ENCODE measurements at places on chromosomes 1 and 21.
A peak's percentile ranks its signal among the peaks of the same experiment; 100 is the strongest.

DNA sequence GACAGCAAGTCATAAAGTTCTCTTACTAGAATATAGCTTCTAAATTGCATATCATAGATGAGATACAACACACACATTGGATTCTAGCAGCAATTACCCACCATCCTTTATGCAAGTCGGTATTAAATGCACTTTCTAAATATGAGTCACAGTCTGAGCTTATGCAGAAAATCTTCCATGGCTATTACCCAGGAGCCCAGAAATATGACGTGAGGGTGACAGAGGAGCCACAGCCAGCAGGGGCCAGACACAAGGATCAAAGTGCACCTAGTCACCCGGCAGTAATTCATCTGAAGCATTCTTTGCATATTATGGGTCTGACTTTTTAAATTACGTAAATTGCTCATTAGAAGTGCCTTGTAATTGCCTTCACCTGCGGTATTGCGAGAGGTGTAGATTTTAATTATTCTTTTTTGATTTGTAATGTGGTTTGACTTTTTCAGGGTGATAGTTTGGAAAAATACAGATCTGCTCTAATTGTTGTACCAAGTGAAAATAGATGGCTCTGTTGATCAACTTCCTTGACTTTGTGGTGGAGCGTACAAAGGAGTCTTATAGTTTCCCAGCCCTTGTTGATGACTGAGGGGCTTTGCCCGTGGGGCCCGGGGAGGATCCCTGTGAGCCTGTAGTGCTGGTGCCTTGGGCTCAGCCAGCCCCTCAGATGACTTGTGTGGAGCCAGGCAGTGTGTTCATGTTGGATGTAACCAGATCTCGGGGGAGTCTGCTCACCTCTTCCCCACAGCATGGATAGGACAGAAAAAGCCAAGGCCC is 470.0 kb upstream of the VAMP3 start:
- no peak for DNase-seq

- DNase-seq, result no peak
These were observed 226.2 kb downstream of the KIF26B start for GRCh38 chr1:245380790-245381535.

DNA sequence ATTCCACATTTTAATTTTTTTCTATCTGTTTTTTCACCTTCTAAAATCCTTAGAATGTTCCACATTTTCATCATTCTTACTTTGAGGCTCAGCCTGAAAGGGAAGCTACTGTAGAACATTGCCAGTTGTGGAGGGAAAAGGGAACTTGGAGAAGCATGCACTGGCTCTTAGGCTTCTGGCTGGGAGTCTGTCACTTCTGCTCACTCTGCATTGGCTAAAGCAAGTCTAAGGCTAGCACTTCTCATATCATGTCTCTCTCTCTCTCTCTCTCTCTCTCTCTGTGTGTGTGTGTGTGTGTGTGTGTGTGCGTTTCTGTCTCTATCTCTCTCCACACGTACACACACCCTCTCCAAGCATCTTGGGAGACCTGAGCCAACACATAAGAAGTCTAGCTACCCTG is 49.6 kb upstream of the ADAR start:
- DNase-seq, result no peak

DNA sequence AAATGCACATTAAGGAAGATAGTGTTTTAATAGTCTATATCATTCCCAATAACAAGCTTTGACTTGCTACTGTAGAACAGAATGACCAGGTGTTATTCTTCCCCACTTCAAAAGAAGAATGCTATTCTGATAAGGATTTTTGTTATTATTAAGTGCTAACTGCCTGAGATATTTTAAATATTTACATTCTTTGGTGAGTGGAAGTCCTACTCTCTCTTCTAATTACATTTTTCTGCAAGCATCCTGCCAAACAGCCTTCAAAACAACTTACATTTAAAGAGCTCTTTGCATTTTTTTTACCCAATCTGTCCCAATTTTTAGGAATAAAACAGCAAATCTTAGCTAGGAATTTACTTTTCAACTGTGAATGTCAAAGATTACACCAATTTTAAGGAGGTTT is 23.5 kb upstream of the SYDE2 start:
- DNase-seq, result no peak

GRCh38 chr21:35796844-35797243 is 263.5 kb downstream of the SETD4 start:
- no peak for DNase-seq

- no peak for DNase-seq
These were observed 177.0 kb downstream of the TBX15 start for GRCh38 chr1:118811156-118811555.

DNA sequence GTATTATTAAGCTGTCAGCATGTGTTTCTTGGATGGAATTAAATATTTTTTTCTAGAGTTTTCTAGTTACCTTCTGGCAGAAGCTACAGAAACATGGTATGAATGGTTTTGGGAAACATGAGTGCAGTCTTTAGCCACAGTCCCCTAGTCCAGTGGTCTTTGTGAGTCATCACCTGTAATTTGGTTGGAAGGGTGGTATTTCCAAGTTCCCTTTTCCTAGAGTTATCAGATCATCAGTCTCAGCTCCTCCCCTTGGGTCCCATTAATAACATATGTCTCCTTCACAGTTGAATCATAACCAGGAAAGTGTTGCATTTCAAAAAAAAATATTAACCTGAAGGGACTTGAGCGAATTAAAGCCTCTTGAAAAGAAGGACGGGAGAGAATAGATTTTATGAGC is 27.0 kb downstream of the ELAVL4 start:
- no peak for DNase-seq

DNA sequence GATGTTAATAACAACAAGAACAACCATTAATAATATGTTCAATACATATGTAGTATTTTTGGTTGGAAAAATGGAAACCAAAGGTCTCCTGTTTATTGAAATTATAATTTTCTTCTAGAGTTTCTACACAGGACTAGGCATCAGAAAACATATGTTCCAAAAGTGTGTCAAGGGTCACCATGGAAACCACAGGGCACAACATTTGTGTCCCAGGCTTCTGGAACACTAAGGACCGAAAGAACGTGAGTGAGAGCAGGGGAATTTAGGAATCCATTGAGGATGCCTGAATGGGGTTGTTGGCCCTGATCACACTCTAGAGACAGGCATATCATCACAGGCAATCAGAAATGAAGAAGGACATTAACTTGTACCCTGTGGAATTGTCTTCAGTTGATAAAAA is 7.5 kb upstream of the CDC14A start:
- no peak for DNase-seq

DNA sequence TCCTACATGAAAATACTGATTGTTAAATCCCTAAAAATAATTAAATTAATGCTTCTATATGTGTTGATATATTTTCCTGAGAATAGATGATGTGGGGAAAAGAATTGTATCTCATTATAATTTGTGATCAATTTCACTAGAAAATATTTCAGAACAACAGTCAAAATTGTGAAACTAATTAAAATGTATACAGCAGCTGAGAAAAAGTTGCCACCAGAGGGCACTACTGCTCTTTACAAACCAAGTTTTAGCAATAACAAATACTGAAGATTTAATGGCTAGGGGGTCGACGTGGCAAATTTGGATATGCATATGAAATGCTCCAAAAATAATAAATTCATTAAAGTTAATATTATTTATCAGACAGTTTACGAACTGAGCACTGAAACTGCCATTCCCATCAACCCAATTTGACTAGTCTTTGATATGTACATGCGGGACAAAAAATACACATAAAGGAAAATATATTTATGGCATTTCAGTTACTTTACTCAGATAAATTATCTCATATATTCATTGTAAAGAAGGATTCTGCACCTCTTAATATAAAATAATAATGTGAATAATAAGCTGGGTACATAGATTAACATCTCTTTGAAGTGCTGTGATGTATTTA is 96.3 kb upstream of the TMPRSS15 start:
- DNase-seq, result no peak

GRCh38 chr1:13751985-13752384 is 52.0 kb downstream of the PRDM2 start:
- DNase-seq, result no peak

GRCh38 chr1:77802026-77802425 is 22.6 kb downstream of the MIGA1 start:
- DNase-seq, result no peak

DNA sequence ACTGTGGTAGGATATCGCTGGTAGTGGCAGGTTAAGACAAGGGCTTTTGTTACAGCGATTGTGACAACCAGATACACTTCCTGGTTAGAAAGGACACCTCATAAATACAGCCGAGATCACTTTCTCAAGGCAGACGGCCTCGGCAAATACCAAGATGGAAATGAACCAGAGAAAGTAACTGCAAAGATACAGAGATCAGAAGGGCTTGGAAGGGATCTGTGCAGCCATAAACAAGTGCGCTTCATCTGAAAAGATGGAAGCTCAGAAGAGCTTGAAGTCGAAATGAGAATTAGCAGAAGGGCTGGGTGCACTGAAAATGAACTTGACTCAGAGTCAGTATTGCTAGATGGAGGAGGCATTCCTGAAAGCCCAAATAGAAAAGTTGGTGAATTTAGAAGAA is 7.1 kb downstream of the DHRS3 start:
- no peak for DNase-seq

- DNase-seq, result no peak
These were observed 15.3 kb upstream of the FHAD1 start for GRCh38 chr1:15231714-15232201.

DNA sequence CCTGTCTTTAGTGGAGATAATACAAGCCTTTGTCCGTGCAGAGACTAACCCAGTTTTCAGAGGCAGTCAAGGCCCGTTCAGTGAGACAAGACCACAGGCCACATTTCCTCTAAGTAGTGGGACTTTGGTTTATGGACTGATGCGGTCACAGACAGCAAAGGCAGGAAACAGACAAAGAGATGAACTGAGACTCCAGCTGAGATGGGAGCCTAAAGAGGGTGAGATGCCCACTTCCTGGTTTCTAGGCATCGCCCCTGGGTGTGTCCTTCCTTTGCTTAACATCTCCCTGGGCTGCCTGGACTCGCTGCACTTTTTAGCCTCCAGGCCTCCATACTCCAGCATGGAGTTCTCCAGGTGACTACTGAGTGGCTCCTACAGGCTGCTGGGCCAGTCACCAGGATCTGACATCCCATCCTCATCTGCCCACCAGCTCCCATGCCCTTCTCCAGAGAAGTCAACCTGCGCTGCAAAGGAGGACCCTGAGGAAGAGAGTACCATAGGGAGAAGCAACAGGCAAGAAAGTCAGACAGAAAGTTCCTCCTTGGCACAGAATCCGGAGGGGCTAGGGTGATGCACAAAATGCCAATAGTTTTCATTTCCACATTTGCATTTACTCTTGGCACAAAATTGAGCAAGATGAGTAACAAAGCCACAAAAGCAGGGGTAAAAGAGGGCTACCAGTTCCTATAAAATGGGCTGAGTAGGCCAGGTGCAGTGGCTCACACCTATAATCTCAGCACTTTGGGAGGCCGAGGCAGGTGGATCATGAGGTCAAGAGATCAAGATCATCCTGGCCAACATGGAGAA is 15.1 kb downstream of the THEMIS2 start:
- no peak for DNase-seq

DNA sequence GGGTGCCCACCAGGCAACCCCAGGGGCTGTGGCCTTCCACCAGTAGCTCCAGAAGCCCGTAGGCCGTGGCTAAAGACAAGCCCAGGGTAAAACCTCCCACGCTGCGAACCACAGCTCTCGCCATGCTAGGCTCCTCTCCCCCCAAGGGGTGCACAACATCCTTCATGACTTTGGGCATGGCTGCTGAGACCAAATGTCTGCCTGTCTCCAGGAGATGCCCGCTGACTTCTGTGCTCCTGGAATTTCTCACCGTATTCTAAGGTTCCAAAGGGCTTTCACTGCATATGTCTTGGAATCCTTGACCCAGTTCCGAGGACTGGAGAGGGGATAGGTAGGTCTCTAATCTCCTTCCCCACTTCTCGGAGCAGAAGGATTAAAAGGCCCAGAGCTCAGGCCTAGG is at the start of the genes DCST1 and DCST2:
DCST1 (plus strand) TSS at position 301 of the 400 bp plus-strand sequence. CDS start 213 bp downstream, outside the sequence.
DCST2 (minus strand) TSS at position 258 of the 400 bp plus-strand sequence; CDS start at position 178, 80 bp downstream.
- no peak for DNase-seq

DNA sequence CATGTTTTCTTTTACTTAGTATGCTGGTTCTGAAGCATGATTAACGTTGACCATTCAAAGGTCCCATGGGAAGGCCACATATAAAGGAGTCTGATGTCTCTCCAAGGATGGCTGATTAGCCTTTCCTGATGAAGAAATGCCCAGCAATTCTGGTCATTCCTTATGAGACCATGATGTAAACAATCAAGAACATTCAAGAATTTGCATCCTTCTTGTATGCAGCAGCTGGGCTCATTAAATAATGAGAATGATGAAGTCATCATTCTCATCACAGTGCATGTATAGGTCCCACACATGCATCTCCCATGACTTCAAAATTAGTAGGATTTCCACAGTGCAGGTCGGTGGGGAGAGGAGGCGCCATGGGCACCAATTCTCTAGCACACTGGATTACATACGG is 85.4 kb downstream of the APP start:
- DNase-seq, result no peak

- no peak for DNase-seq
These were observed 27.0 kb upstream of the SERBP1 start for GRCh38 chr1:67457247-67457646.

GRCh38 chr1:20291645-20292084 is 990 bp downstream of the VWA5B1 start:
- DNase-seq, result peak; percentile 3

GRCh38 chr21:16262091-16262490 is 532.3 kb downstream of the USP25 start:
- no peak for DNase-seq

- DNase-seq, result no peak
These were observed 1.5 kb upstream of the SYDE2 start for GRCh38 chr1:85202092-85202863.

DNA sequence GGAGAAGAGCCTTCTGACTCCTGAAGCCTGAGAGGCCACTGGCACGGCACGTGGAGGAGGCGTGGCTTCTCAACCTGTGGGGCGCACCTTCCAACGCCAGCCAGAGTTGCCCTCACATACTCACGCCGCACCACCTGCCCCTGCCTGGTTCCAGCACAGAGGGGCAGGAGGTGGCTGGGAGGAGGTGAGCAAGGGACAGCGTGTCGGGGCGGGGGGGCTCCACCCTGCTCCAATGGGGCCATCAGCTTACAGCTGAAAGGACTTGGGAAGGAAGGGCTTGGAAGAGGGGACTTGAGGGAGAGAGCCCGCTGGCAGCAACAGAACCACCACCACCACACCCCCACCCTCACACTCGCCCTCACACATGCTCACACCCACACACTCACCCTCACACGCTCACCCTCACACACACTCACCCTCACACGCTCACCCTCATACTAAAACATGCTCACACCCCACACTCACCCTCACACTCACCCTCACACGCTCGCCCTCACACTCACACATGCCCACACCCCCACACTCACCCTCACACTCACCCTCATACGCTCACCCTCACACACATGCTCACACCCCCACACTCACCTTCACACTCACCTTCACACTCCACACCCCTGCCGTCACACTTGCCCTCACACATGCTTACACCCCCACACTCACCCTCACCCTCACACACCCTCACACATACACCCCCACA is 41.6 kb upstream of the EDN2 start:
- DNase-seq, result no peak

DNA sequence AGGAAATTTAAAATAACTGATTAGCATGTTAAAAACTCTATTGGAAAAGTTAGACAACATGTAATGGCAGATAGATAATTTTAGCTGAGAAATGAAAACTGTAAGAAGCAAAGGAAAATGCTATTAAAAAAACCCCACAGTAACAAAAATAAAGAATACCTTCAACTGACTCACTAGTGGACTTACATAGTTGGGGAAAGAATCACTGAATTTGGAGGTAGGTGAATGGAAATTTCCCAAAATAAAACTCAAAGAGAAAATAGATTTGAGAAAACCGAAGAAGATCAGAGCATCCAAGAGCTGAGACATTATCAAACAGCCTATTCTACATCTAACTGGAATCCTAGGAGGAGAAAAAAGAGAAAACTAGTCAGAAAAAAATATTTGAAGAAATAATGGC is 34.7 kb downstream of the PDE4B start:
- no peak for DNase-seq

Measured in stimulated activated CD4-positive, alpha-beta T cell treated with anti-CD3 and anti-CD28 coated beads, Interleukin-1b, Interleukin-23, amount 100 ng/mL, for 4 hours (primary cell).